ENCODE measurements at places on chromosomes 12 and 14.

DNA sequence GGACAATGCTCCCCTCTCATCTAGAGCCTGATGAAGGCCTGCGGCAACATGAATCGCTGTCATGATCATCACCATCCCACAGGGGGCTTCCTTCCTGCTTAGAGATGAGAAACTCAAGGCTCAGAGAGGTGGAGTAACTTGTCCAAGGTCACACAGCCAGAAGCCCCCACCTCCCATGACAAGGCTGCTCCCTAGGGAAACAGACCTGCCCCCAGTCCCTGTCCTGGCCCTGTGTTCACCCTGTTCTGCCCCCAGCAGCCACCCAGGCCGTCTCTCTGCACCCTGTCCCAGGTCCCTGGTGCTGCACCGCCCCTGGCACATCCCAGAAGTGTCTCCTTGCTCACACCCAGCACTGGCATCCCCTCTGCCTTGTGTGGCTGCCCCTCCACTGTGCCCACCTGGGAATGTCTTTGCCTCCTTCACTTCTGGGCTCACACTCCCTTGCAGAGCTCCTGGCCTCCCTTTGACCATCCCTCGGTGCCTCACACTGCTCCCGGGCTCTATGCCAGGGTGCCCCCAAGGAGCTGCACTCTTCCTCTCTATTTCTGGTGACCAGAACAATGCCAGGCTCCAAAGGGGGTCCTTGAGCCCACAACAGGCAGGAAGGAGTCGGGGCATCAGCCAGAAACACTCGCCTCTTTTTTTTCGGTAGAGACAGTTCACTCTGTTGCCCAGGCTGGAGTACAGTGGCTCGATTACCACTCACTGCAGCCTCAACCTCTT lies 70.5 kb downstream of the BCL11B start:
- DNase-seq, result no peak

GRCh38 chr14:104472073-104472472 lies 107.5 kb upstream of the C14orf180 start:
- no peak for DNase-seq

GRCh38 chr12:124605883-124606774 lies 38.7 kb upstream of the NCOR2 start:
- DNase-seq, result no peak

DNA sequence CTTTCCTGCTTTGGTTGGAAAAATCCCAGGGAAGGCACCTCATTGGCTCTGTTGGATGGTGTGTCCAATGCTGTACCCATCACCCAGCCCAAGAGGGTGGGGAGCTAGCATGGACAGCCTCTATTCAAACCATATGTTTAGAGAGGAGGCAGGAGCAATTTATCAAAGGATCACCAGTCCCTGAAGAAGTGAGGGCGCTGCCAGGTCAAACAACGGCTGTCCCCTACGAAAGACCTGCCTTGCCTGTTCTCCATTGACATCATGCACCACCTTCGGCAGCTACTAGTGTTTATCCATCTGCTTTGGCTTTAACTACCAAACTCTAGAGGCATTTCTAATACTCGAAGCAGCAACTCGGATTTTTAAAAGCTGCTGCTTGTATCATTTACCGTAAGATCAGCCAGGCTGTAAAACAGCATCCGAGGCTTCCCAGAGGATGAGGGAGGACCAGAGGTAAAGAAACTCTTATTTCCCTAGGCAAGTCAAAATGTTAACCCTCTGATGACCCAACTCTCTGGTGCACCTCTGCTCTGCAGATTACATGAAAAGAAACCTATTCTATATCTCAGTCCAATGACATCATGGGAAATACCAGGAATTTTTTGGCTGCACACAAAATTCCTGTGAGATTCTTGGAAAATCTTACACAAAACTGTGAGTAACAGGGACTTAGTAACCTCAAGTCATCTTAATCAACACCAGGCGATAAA lies 720.9 kb upstream of the TBX3 start:
- no peak for DNase-seq

DNA sequence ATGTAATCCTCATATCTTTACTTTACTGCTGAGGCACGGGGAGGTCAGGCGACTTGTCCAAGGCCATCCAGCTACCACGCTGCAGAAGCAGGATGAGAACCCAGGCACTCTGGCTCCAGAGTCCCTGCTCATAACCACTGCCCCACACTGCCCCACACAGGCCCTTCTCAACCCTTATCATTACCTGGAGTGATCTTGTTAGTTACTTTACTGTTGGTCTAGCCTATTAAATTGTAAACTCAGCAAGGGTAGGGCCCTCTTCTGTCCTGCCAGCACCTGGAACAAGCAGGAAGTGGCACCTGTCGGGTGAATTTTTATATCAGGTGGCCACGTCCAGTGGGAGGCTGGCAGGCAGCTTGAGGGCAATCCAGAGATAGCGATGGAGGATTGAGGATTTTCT lies 12.2 kb downstream of the FAIM2 start:
- no peak for DNase-seq

DNA sequence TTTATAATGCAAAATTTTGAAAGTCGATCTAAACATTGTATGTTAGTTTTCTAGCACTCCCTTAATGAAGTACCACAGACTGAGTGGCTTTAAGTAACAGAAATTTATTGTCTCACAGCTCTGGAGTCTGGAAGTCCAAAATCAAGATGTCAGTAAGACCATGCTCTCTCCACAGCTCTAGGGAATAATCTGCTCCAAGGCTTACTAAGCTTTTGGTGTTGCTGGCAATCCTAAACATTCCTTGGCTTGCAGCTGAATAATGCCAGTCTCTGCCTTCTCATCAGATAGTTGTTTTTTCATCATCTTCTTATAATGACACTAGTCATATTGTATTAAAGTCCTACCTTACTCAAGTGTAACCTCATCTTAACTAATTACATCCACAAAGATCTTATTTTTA lies 102.2 kb downstream of the RASSF9 start:
- DNase-seq, result no peak

Data from pons (tissue), 1 donor.